CD4-positive, alpha-beta memory T cell (primary cell): ENCODE measurements at places on chromosomes 4 and X.

GRCh38 chrX:15834827-15835595 is 19.6 kb downstream of the AP1S2 start:
- DNase-seq = no peak

DNA sequence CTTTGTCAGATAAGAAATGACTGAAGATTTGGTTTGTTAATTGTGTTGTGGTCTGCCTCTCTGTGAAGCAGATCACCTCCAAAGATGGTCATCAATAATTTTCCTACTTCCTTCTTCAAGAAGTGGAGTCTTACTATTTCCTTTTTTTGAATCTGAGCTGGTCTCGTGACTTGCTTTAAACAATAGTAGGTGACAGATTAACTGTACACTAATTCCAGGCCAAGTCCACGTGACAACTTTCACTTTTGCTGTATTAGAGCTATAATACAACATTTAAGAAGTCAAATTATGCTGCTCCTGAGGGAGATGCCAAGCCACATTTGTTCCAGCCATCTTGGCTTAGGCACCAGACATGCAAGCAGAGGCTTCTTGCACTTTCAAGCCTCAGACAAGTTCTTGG is 393.8 kb upstream of the GRID2 start:
- no peak for DNase-seq

DNA sequence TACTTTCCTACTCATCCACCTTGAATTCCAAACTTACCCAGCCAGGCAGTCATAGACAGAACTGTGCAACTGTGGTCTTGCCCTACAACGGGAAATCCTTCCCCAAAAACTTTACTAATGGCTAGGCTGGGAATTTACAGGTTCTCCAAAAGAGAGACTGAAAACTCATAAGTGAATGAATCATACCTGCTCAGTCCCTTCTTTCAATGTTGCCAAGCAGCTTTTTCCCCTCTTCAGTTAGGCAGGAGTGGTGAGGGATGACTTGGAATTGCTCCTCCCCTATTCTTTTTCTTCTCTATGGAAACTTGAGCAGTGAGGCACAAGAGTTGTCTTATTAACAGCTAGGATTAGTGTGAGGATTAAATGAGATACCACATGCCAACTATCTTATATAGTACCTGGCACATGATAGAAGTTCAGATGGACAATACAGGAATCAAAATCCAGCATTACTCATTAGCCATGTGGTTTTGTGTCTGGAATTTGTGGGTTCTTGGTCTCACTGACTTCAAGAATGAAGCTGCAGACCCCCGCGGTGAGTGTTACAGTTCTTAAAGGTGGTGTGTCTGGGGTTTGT is 105.9 kb downstream of the TEX13A start:
- DNase-seq = no peak

DNA sequence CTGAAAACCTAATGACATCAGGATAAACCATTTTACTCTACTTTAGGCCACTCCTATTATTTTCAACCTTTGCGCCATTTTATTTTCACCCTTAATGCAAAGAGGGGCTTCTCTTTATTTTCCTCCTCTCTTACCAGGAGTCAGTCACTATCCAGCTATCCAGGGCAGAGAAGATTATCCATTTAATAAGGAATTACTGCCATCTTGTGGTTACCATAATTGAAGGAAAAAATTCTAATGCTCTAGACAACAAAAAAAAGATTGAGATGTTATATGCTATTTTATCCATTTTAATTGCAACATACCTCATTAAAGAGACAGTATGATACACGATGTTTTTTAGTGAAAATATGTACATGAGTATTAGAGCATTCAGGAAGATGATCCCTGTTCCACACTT is 514.5 kb upstream of the FAM241A start:
- DNase-seq = no peak

DNA sequence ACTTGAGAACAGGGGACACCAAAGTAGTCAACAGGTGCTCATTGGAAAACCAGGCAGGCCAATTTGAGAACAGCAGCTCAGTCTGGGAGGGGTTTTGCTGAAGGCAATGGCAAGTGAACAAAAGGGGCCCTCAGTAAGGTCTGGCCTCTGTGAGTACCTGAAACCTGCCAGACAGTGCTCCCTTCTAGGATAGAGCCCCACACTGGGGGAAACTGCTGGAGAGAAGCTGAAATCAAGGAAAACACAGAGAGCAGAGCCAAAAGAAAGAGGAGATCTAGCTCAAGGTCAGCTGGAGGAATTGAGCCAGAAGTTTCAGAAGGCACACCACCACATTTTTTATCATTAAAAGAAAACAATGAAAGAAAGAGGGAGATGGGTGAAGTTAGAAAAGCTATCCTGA is 28.2 kb downstream of the PNMA6E start:
- no peak for DNase-seq
